ENCODE measurements at places on chromosomes 2 and 18. TPM values are rescaled to one million over a fixed set of nuclear protein-coding genes. Genes with fewer than 3 reads are reported as not detected.

DNA sequence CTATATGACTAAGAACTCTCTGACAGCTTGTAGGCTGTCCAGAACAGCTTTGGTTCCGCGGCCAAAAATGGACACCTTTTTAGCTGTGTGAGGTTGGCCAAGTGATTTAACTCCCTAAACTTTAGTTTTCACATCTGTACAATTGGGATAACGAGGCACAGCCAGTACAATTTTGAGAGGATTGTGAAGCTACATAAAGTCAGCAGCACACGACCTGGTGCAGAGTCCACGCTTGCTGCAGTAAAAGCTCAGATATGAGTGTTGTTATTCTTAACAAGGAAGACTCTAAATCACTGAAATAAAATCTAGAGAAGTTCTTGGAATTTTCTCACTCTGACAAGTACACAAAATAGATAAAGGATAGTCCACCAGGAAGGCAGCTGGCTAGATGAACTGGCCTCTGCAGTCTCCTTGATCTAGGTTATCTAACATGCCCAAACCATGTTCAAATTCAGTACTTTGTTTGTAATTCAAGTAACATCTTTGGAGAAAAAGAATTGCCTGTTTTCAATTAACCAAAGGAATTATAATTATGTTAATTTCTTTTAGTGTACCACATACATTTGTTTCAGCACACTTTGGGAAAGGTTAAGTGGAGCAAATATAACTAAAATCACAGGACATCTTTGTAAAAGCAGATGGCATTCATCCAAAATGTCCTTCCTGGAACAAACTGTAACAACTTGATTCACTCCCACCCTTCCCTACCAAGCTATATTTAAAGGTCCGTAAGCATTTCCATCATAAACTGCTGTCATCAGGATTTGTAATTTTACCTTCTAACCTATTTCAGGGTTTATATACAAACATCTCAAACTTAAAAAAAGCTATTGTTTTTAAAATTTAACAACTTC lies 201.7 kb upstream of the STK17B start:
- no peak for DNase-seq

GRCh38 chr2:181781078-181781786 lies 100.9 kb upstream of the NEUROD1 start:
- DNase-seq = no peak

- DNase-seq = peak; percentile 28
Measured at GRCh38 chr2:240429872-240430491, 5.5 kb upstream of the GPC1 start.

GRCh38 chr2:220569112-220569897 lies 941.9 kb downstream of the SLC4A3 start:
- no peak for DNase-seq

- no peak for DNase-seq
Measured at GRCh38 chr2:1758171-1758570, 13.9 kb upstream of the PXDN start.

- no peak for DNase-seq
Measured at GRCh38 chr2:237488901-237489860, 2.1 kb downstream of the MLPH start.

- DNase-seq = no peak
Measured at GRCh38 chr18:58570360-58571064, 58.4 kb downstream of the ALPK2 start.

The SMIM21 gene
- total RNA-seq = not detected

The B3GNT7 gene
- total RNA-seq = 7.7 TPM

The IL1RL2 gene
- not detected for total RNA-seq
